ENCODE measurements at places on chromosomes 4 and X. TPM values are rescaled to one million over a fixed set of nuclear protein-coding genes. Genes with fewer than 3 reads are reported as not detected.
A peak's percentile ranks its signal among the peaks of the same experiment; 100 is the strongest.

- DNase-seq: peak; percentile 25
Observed at GRCh38 chr4:81757691-81758090, 286.0 kb upstream of the RASGEF1B start.

GRCh38 chrX:103183912-103184311, 31.0 kb upstream of the BEX4 start:
- DNase-seq: no peak

- DNase-seq: no peak
Observed at GRCh38 chr4:117640836-117641235, 393.4 kb upstream of the NDST3 start.

DNA sequence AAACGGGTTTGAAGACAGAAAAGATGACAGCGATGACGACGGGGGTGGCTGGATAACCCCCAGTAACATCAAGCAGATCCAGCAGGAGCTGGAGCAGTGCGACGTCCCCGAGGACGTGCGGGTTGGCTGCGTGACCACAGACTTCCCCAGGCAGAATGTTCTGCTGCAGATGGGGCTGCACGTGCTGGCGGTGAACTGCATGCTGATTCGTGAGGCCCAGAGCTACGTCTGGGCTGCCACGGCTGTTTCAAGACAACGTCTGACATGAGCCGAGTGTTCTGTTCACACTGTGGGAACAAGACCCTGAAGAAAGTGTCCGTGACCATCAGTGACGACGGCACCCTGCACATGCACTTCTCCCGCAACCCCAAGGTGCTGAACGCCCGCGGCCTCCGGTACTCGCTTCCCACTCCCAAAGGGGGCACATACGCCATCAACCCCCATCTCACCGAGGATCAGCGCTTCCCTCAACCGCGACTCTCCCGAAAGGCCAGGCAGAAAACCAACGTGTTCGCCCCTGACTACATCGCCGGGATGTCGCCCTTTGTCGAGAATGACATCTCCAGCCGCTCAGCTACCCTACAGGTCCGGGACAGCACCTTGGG, 319.2 kb upstream of the SLC7A11 start:
- DNase-seq: no peak

GRCh38 chr4:74501579-74501978, 56.6 kb downstream of the AREG start:
- no peak for DNase-seq

DNA sequence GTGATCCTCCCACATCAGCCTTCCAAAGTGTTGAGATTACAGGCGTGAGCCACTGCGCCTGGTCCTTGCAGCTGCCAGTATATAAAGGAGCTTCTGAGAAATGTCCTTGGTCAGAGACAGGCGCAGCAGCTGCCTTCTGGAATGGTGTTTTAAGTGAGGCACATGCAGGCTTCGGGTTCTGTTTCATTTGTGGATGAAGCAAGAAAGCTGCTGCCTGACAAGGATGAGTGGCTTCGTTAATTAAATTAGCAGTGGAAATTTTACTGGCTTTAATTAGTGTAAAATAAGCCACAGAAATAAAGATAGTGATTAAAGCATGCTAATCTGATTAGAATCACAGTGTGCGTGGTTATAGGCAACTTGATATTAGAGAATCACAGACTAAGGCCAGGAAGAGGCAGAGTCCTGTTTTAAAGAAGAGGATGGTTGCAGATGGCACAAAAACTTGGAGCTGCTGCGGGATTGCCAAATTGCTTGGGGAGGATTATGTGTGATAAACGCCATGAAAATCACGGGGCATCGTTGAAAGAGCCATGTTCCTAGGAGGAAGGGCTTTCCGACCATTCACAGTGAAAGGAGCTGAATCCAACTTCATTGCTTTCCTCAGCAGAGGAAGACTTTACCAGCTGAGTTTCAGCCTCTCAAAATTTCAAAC, 348.4 kb upstream of the FAT1 start:
- DNase-seq: no peak

DNA sequence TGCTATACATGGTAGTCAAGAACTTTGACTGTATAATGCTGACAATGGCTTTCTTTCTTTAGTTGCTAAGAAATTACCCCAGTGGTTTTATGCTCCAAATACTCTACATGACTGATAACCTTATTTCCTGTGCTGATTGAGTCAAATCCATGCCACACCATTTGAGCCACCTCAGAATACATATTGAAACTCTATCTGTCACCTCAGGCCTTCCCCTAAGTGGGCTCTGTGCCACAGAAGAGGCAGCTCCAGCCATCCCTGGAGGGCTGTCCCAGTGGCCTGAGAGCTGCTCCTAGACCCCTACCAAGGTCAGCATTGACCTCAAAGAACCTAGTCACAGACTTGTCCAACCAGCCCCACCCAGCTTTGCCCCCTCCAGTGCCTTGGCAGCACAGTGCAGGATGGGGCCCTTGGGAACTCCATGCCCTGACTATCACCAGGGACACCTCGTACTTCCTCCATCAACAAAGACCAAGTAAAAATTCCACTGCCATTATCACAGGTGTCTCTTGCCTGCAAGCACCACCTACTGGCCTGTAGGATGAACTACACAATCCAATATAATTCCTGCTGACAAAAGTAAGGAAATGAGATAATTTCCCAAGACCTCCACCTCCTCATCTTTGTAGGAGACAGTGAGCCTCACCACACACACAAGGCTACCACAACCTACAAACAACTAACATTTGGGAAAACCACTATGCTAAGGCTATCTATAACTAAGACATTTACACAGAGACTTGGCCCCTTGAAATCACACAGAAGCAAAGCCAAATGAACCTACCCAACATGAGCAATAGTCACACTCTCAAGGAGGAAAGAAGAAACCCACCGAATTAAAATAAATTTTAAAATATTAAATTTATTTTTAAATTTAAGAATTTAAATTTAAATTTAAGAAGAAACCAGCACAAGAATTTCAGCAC, 239.9 kb downstream of the NKX6-1 start:
- no peak for DNase-seq

- no peak for DNase-seq
Observed at GRCh38 chr4:121952290-121952689, 430 bp upstream of the TRPC3 start.

DNA sequence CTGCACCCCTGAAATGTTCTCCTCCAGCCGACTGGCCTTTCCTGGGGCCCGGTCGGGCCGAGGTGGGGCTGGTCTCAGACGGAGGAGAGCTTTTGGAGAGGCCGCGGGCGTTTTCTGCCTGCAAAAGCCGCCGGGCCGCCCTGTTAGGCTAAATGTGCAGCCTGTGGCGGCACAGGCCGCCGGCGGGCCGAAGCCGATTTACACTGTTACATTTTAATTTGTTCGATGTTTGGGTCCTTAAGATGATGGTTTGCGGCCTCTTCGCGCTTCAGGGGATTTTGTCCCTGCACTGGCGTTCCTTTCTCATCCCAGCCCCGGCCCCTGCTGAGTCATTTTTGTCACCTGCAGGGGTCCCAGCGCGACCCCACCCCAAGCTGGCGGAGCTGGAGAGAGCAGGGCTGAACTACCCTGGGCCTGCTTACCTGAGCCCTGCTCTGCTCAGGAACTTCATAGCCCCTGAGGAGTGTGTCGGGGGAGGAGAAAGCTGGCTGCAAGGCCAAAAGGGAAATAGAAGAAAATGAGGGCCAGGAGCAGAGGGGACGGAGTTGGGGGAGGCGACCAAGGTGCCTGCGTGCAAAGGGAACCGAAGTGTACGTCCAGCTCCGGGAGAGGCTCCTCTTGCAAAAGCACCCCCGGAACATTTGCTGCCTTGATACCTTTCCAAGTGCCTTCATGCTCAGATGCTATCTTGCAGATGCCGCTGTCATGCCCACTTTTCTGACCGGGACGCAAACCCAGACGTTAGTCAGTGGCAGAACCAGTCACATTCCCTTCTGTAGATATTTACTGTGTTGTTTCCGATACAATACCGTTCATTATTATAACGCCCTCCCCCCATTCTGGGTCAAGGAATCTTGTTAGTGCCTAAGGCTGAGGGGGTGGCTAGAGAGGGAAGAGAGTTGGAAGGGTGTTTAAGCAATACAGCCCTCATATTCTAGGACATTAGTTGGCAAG, 977 bp upstream of the RBBP7 start:
- no peak for DNase-seq

GRCh38 chrX:123173833-123174232, 10.2 kb upstream of the GRIA3 start:
- no peak for DNase-seq

GRCh38 chr4:150510176-150510865, 71.6 kb upstream of the MAB21L2 start:
- DNase-seq: no peak

- peak; percentile 46 for DNase-seq
Observed at GRCh38 chr4:76987153-76987591, 37.6 kb downstream of the SEPTIN11 start.

DNA sequence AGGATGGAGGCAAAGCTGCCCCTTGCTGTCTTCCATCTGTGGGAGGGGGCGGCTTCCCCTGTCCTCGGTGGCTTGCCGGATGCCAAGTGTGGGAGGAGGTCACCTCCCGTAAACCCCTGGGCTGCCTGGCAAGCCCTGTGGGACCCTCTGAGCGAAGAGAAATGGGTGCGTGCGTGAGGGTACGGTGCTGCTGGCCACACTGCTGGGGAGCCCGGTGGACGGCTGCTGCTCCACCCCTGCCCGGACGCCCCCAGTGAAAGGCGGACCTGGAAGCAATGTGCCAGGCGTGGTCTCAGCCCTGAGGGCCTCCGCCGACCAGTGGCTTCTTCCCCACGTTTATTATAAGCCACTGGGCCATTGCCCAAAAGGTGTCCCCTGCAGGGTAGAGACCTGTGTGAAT, 4.6 kb upstream of the IDUA start:
- no peak for DNase-seq

The MAGEB18 gene
- not detected for total RNA-seq

The RENBP gene
- 14.8 TPM for total RNA-seq

The CT45A1 gene
- not detected for total RNA-seq

The PAGE5 gene
- total RNA-seq: not detected
